Stimulated activated CD8-positive, alpha-beta memory T cell treated with anti-CD3 and anti-CD28 coated beads, Interleukin-2, amount 100 ng/mL, for 48 hours (primary cell): ENCODE measurements at places on chromosomes 5 and 9.

GRCh38 chr5:140806834-140807775 lies at the start of gene PCDHA4:
TSS of gene PCDHA4 (plus strand) at chr5:140807068.
- no peak for DNase-seq

GRCh38 chr9:121472446-121472845 lies 27.2 kb downstream of the GGTA1 start:
- DNase-seq: no peak

DNA sequence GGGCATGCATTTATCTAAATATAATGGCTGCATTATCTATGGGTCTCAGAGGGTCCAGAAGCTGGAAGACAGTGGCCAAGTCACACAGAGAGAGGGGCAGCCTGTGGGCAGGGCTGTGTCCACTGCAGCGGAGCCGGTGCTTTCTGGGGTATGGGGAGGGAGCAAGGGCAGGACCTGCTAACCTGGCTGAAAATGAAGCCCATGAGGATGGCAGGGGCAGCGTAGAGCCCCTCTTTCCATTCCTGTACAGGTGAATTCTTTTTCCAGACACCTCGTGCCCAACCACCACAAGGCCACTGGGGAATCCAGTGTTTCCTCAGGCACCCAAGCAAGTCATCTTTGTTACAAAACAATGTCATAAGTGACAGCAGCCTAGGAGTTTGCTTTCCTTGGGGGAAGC lies 305.9 kb upstream of the IRX4 start:
- no peak for DNase-seq

- no peak for DNase-seq
Measured at GRCh38 chr9:106974341-106974740, 111.4 kb downstream of the ZNF462 start.

GRCh38 chr5:81854915-81855314 lies 104.0 kb upstream of the SSBP2 start:
- no peak for DNase-seq

- no peak for DNase-seq
Measured at GRCh38 chr5:110177729-110178128, 488.0 kb downstream of the MAN2A1 start.

DNA sequence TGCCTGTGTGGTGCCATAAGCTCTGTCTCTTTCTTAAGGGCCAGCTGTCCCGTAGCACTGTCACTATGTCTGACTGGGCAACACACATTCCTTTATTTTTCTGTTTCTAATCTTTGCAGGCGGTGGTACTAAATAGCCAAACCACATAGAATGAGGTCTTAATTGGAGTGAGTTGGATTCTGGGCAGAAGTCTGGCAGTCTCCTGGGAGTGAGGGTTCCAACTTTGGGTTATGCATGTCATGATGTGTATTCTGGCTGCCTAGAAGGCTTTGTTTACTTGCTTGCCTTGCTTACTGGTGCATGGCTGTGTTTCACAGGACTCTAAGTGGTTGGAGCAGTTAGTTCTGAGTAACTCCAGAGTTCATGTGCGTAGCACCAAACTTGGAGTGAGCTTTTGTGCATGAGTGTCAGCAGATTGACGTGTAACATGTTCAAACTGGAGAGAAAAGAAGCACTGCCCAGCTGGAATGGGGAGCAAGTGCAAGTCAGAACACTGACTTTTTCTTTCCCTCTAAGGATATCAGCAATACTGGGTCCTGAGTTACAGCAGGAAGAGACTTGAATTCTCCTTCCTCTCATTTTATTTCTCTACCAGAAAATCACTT lies 185.8 kb downstream of the PCSK1 start:
- no peak for DNase-seq

- no peak for DNase-seq
Measured at GRCh38 chr9:27047136-27047535, 41.7 kb upstream of the LRRC19 start.

DNA sequence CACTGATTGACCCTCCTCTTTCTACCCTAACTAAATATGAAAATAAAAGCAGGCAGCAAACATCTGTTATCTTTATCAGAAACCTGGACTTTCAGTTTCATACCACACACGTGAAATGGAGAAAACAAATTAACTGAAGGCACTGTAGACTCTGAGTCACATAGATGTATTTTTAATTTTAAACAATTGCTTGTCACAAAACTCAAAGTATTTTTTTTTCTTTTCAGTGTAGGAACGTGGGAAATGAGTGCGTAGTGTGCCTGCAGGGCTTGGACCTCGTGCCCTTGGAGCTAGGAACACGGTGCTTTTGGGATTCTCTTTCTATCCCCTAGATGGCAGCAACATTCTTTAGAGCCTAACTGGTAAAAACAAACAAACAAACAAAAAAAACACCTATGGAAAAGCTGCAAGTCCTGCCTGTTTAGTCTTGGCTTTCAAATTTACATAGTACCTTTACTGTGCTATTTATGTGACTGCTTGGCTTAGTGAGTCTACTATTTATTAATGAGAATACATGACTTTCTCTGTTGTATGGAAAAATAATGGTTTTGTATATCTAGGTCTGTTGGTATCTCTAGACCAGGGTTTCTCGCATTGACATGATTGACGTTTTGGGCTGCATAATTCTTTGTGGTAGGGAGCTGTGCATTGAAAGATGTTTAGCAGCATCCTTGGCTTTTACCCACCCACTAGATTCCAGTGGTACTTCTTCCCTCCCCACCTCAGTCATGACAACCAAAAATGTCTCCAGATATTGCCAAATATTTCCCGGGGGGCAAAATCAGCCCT lies 16.8 kb upstream of the ACTBL2 start:
- DNase-seq: no peak

GRCh38 chr9:126561582-126561981 lies 52.1 kb upstream of the LMX1B start:
- no peak for DNase-seq

DNA sequence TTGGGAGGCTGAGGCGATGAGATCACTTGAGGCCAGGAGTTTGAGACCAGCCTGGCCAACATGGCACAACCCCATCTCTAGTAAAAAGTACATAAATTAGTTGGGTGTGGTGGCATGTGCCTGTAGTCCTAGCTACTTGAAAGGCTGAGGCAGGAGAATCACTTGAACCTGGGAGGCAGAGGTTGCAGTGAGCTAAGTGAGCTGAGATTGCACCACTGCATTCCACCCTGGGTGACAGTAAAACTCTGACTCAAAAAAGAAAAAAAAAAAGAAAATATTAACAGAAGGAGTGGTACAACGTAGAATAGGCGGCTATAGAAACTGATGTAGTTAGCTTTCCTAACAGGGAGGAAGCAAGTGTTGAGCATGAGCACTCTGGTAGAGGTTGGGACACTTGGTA lies 59.9 kb downstream of the PBX3 start:
- DNase-seq: no peak

GRCh38 chr5:149517461-149518122 lies 33.6 kb downstream of the CSNK1A1 start:
- DNase-seq: no peak

- DNase-seq: no peak
Measured at GRCh38 chr5:173318330-173318729, 9.9 kb downstream of the STC2 start.

- DNase-seq: no peak
Measured at GRCh38 chr5:158569534-158569933, 530.2 kb downstream of the EBF1 start.

DNA sequence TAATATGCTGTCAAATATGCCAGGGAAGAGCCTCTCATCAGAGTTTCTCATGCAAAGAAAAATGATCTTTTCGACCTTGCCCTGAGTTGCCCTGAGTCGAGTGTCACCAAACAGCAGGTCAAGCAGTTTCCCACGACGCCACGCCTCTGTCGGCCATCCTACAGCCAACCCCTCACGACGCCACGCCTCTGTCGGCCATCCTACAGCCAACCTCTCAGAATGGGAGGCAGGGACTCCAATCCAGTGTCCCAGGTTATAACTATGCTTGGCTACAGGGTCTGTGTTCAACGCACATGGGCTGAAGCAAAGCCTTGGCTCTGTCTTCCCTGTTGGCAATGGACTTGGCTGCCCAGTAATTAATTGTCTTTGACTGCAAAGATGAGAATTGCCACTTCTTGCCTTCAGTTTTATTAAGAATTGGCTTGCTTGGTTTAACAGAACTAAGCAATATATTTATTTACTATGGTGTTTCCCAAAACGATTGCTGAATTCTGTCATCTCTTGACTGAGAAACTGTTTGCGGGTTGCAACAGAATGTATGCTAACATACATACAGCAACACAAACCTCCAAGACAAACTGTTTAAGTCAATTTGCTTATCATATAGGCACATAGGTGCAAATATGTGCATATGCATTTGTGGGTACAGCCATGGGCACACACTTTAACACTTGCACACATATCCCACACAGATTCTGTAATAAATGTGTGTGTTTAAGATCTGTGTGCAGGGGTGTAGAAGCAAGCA lies 352.9 kb downstream of the GLIS3 start:
- DNase-seq: no peak

DNA sequence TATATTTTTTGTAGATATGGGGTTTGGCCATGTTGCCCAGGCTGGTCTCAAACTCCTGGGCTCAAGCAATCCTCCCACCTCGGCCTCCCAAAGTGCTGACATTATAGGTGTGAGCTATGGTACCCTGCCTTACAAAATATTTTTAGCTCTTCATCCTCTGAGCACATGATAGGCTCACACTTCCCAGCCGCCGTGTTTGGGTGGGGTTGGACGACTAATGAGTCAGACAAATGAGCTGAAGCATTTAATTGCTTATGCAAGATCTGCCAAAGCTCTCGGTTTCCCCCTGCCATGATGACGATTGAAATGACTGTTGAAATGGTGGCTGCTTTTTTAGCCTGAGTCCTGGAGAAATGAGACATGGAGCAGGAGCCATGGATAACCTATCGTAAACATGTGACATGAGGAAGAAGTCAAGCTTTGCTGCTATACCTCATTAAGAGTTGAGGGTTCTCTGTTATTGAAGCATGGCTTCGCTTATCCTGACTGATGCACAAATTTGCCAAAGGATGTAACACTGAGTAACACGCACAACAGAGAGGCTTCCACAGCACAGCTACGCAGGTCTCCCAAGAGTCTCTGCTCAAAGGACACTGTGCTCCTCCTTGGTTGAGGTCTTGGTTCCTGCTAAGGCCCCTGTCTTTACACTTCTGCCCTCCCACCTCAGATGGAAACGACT lies 48.2 kb upstream of the GFPT2 start:
- no peak for DNase-seq

DNA sequence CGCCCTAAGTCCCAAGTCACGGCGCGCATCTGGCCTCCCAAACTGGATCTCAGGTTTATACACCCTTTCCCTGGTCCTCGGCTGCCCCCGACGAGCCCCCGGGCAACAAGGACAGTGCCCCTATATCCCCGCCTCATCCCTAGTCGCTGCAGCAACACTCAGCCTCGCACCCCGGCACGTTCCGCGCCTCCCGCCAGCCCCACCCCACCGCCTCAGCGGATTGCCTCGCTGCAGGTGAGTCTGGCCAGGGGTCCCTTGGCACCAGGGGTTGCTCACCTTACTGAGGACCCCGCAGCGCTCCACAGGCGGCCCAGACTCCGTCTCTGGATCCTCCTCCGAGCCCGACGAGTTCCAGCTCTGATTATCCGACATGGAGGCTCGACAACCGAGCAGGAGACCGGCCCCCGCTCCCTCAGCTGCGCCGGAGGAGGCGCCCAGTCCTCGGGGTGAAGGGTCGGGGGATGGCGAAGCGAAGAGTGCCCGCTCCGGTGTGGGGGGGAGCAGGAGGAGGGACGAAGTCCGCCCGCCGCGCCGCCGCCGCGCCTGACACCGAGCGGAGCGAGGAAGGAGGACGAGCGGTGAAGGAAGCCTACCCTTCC lies 494 bp downstream of the CERT1 start:
- peak; percentile 14 for DNase-seq

GRCh38 chr5:141412854-141413539 lies at the start of gene PCDHGA10:
TSS of gene PCDHGA10 (plus strand) at chr5:141412987. CDS start at chr5:141413176, 189 bp downstream.
- DNase-seq: no peak

- no peak for DNase-seq
Measured at GRCh38 chr9:137676998-137677397, 58.2 kb downstream of the EHMT1 start.

DNA sequence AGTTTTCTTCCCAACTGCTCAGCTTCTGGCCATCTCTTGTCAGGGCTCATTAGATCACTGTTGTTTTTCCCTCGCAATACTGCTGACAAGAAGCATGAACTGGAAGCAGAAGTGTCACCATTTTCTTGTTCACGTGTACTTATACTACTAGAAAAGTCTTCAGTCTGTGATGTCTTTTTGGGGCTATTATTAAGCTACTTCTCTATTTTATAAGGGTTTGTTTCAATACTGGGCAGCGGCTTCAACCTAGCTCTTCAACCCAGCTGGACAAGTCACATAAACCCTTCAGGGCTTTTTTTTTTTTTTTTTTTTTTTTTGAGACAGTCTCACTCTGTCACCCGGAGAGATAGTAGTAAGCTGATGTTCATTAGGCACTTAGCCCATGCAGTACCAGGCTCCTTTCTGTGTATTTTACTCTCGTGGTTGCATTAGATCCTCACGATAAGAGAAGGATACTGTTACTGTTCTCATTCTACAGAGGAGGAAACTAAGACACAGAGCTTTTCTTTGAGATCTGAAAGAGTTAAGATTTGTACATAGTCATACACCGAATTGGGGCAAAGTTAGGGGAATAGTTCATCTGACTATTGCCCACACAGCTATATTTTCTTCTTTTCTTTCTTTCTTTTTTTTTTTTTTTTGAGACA lies 20.5 kb downstream of the RAPGEF1 start:
- DNase-seq: no peak

GRCh38 chr5:54171645-54172384 lies 138.6 kb downstream of the ARL15 start:
- DNase-seq: no peak

DNA sequence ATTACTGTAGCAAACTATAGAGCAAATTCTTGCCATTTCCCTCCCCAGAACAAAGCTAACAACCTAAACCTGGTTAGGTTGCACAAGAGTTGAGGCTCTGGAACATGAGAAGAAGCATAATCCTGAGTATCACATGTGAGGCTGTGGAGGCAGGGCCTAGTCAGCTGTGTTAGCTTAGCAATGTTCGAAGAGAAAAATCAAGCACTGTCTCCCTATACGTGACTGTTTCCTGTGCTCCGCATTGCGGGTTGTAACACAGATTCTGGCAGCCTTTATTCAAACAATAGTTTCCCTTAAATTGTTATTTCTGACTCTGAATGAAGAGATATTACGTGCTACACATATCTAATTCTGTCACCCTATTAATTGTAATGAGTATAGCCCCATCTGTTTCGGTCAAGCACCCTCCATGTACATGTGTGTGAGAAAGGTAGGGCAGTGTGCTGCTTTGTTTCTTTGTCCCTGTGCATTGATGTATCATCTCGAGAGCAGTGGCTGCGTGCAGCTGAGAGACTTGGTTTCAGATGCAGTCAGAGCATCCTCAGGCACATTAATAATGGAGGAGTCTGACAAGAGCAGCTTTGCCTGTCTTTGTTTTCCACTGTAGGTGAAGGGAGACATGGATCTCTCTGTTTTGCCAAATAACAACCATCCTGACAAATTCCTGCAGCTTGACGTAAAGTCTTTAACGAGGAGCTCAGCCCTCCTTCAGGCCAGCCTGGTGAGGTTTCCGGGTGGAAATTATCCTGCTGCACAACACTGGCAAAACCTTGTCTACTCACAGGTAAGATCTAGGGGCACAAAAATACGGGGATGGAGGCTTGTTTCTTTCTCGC lies at the start of gene MINAR2:
Gene MINAR2, plus strand, starts transcription at position 523 of the 836 bp plus-strand sequence. Its CDS starts 97 bp downstream, at position 620.
- no peak for DNase-seq
